NCI-H187 treated with DMSO at 0.1 percent for 48 hours (cell line): ENCODE measurements at places on chromosomes 13 and 19.

DNA sequence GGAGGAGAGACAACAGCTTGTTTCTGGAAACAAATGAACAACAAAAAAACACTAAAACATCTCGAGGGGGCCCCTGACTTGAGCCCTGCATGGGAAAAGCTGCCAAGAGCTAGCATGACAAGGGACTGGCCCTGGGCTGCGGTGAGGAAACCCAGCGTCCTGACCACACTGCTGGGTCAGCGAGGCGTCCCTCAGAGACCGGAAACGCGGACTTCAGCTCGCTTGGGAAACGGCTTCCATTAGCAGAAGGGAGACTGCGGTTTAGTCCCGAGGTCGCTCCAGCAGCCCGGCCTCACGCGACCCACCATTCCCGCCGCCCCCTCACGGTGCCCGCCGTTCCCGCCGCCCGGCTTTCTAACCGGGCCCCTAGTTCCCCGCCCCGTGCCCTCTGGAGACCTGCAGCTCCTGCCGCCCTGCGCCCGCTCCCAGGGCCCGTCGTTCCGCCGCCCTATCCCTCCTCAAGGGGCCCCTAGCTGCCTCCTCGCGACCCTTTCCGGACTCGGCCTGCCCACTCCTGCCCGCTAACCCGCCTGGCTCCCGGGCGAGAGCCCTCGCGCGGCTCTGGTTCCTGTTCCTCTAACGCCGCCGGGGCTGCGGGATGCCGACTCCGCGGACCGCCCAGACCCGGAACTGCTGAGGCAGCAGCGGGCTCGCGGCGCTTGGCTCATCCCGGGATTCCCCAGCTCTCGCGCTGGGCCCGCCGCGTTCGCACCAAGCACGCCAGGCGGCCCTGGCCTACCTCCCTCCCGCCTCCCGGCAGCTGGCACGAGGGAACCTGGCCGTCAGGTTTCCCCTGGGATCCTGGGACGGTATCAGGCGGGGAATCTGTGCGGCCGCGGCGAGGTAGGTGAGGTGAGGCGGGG lies at the start of gene CCDC122:
CCDC122 (minus strand) TSS at position 849 of the 863 bp plus-strand sequence. CDS start 10,364 bp downstream, outside the sequence.
- DNase-seq = no peak

DNA sequence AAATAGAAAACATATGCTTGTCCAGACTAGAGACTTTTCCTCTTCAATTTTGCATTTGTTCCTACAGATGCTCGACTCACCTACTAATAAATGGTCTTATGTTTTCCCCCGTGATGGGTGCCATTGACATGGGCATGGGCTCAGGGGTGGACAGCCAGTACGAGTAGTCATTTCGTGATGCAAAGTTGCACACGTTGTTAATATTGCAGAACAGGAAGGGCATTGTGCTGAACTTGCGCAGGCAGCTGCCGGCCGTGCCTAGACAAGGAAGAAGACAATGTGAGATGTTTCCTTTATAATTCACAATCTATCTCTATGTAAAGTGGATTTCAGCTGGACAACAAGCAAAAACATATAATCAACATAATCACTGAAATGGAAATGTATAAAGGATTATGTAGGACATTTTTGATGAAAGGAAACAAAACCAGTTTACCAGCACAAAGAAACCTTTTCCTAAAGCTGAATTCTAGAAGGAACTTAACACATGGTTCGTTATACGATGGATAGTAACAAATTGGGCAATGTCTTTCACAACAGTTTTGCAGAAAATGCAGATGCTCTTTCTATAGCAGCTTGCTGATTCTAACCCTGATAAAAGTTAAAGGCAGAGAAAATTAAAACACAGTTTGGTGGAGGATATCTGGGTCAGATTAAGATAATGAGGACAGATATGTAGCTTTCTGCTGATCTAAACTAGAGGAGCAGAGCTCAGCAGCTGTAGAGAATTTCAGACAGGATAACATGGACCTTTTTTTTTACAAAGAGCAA lies 145.7 kb downstream of the COL4A1 start:
- no peak for DNase-seq

GRCh38 chr13:69999875-70000274 lies 107.8 kb upstream of the ATXN8OS start:
- DNase-seq = no peak

DNA sequence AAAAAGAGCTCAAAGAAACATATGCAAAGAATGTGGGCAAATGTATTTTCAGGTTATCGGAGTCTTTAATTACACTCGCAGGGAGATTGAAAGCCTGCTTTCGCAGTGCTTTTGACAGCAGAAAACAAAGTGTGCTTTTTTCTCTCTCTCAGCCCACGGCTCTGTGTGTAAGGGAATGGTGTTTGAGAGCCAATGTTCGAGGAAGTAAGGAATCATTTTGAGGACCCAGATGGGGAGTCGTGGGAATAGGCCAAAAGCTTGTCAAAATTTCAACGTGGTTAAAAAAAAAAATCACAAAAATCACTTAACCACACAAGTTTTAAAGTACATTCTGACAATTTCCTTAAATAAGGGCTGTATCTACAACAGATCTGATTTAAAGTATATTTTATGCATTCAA lies 197.1 kb upstream of the IRS2 start:
- DNase-seq = no peak
